ENCODE measurements at places on chromosomes 6 and 20.

DNA sequence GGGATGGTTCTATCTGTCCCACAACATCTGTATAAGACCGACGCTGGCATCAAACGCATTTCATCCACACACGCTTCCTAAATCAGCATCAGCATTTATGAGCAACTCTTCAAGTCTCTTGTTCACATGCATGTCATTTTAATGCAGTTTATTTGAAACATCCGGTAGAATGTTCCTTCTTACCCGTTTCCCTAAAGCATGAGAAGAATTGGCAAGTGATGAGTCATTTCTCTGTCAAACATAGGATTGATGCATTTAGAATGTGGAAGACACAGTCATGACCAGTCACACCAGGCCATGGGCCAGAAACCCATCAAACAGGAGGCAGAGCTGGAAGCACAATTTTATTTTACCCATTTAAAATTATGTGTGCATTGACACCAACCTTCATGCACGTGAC lies 122.8 kb downstream of the UST start:
- no peak for DNase-seq

DNA sequence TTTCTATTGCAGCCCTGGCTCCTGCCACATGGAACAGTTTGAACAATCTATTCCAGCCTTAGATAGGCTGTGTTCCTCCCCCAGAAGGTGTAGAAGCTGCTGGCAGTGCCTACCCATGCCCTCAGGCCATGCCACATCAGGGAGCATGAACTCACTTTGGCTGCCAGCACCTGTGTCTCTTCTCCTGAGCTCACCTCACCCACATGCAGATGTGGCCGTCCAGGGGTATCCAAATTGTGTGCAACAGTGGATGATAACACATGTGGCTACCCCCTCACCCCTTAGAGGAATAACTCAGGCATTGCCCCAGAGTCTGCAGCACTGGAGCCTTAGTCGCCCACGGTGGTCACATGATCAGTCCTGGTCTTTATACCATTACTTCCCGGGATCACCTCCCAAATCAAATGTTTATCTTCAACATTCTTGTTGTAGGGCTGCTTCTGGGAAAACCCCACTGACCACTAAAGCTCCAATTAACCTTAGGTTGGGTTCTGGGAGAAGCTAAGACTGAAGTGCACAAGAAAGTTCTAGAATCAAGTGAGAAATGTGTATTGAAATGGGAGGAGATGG lies 110.4 kb downstream of the BANF2 start:
- no peak for DNase-seq

DNA sequence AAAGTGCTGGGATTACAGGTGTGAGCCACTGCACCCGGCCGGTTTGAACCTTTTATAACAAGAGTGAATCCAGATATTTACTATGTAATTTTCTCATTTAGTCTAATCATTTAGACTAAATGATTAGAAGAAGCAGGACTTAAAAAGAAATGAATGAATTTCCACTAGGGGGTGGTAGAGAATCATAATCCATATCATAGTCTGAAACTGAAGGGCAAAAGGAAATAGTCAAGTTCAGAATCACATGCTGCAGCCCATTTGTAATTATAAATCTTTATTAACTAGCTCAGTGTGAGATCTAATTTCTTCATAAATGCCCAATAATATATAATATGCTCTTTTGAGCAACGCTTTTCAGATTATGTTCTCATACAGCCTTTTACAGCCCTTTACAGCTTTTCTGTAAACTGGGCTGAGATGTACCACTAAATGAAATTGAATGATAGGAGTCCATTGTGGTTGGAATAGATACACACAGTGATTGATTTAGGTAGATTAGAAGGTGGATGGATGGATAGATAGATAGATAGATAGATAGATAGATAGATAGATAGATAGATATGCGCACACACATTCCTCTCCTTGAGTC lies 31.8 kb downstream of the PSMB9 start:
- DNase-seq, result peak; percentile 77

DNA sequence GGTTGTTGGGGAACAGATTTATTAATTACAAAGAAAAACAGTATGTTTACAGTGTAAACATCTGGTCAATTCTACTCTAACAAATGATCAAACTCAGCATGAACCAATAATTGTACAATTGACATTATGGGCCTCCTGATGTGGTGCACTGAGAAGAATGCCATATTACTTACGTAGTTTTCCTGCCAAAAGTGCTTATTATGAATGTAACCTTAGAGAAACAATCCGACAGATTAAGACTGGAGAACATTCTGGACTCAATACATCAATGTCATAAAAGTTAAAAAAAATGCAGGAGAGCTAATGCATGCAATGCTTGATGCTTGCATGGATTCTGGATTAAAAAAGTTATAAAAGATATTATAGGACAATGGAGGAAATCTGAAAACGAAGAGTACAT lies 69.0 kb downstream of the LYRM4 start:
- DNase-seq, result no peak

DNA sequence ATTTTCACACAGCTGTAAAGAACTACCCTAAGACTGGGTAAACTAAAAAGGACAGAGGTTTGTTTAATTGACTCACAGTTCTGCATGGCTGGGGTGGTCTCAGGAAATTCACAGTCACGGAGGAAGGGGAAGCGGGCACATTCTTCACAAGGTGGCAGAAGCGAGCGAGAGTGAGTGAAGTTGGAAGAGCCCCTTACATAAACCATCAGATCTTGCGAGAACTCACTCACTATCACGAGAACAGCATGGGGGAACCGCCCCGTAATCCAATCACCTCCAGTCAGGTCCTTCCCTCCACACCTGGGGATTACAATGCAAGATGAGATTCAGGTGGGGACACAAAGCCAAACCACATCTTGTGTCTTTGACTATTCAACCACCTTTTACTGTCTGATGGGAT lies 700.5 kb downstream of the TENT5A start:
- DNase-seq, result no peak

DNA sequence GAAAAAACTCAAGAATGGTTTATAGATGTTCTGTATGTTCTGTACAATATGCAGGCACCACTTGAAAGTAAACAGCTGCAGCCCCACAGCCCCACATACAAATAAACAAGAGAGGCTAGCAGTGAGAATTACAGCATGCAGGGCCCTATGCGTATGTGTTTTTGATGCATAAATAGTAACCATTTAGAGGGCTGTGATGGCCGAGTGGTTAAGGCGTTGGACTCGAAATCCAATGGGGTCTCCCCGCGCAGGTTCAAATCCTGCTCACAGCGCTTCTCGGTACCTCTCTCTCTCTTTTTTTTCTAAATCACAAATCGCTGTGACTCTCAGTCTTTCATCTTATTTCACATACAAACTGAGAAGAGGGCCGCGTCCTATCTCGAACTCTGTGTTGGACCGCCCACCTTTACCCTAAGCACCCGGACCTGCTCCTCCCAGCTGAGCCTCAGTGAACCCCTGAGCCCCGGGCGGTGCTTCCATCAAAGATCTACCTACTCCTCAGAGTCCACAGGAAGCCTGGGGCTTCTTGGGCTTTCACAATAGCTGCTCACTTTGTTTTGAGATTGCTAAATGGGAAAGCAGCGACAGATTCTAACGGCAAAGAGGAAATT lies 37.7 kb upstream of the PRSS16 start:
- DNase-seq, result no peak

- DNase-seq, result no peak
These were observed 57.6 kb downstream of the NUDT3 start for GRCh38 chr6:34334796-34335416.
